CD4-positive, alpha-beta T cell treated with Interleukin-4 for 1 hour (primary cell): ENCODE measurements at places on chromosomes 7 and 10.

DNA sequence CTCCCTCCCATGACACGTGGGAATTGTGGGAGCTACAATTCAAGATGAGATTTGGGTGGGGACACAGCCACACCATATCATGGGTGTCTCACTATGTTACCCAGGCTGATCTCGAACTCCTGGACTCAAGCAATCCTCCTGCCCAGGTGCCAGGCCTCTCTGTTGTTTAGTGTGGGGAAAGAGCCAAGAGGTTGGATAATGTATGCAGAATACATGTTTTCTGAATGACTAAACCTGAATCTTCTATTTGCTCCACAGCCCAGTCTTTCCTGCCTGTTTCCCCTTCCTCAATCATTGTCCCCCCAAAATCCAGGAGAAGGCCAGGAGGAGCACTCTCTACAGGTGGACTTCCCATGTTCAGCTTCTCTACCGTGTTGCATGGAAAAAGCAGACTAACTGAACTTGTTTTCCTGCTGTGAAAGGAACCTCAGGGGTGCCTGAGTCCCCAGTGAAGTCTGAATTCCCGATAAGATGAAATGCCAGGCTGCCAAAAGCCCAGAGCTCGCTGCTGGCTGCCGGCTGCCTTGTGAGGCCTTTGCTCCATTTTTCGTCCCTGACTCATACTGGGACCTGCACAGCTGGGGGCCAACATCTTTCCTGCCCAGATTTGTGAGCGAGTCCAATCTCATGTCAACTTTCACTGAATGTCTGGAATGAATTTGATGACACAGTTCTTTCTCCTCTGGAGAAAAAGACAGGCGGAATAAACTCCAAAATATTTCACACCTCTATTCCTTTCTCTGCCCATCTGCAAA lies 588.0 kb downstream of the CALN1 start:
- DNase-seq, result no peak

GRCh38 chr10:18144928-18145327 lies 4.7 kb downstream of the CACNB2 start:
- no peak for DNase-seq

DNA sequence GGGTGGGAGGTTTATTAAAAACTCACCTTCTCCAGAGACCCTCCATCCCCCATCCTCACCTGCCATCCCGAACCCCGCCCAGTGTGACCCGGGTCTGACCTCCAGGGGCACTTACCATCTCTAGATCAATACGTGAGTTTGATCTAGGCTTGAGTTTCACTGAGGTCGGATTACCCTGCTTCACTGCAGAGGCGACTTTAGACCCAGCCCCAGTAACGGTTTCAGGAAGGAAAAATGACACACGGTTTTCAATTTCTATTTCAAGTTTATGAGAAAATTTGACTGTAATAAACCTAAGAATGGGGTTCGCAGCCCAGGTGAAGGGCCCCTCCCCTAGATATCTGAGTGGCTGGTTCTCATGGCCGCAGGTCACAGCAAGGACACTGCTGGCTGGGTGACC lies 33.1 kb downstream of the RCC1L start:
- no peak for DNase-seq

DNA sequence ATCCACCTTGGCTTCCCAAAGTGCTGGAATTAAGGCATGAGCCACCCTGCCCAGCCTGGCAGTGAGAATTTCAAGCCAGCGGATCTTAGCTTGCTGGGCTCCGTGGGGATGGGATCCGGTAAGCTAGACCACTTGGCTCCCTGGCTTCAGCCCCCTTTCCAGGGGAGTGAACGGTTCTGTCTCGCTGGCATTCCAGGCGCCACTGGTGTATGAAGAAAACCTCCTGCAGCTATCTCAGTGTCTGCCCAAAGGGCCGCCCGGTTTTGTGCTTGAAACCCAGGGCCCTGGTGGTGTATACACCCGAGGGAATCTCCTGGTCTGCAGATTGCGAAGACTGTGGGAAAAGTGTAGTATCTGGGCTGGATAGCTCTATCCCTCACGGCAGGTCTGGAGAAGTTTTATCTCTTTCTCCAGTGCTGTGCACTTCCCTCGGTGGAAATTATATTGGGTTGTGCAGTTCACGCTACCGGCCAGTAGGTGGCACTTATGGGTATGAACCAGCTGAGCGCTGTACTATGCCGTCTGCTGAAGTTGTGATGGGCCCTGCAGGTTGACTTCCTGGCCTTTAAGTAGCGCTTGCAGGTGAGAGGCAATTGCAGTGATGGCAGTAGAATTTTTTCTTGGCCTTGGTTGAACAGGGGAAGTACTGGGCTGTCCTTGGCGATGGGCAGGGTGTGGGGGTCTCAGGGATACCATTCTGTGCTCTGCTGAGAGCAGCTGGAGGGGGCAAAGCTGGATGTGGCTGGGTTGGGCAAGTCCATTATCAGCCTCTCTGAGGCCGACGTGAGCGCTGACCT lies 138.0 kb upstream of the MTPN start:
- DNase-seq, result peak; percentile 46

DNA sequence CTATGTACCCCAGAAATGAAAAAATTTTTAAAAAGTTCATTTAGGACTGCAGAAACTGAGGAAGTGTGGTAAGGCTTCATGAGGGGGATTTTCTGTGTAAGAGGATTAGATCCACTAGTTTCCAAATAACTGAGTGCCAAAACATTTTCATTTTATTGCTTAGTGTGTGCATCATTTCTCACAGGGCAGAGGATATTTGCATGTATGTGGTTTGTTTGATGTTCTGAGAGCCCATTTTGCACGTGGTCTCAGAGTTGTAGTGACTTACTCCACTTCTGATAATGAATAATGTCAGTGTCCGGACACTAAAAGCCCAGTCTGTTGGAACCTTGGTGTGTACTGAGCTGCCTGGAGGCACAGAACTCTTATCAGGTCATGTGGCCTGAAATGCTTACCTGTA lies 299.9 kb downstream of the AUTS2 start:
- DNase-seq, result no peak

GRCh38 chr7:146175716-146176115 lies 59.1 kb downstream of the CNTNAP2 start:
- DNase-seq, result no peak
